ENCODE measurements at places on chromosomes 4 and X.

- DNase-seq, result no peak
Measured at GRCh38 chr4:31045151-31045550, 325.0 kb downstream of the PCDH7 start.

- no peak for DNase-seq
Measured at GRCh38 chr4:41389356-41389755, 132.6 kb downstream of the UCHL1 start.

DNA sequence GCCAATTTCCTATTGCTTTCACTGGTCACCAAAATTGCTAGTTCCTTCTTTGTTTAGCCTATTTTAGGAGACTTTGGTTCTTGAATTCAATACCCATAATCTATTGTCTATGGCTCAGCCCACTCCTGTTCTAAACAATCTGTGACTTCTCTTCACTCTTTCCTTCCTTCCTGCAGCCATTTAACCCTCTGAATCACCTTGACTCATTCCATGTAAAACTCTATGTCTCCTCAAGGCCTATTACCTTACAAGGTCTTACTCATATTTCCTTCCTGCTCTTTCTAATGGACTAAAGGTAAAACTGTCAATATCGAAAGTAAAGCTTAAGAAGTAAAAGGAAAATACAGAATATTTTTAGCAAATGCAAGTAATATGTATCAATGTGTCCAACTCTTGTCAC lies 301.6 kb downstream of the ARHGAP24 start:
- no peak for DNase-seq

DNA sequence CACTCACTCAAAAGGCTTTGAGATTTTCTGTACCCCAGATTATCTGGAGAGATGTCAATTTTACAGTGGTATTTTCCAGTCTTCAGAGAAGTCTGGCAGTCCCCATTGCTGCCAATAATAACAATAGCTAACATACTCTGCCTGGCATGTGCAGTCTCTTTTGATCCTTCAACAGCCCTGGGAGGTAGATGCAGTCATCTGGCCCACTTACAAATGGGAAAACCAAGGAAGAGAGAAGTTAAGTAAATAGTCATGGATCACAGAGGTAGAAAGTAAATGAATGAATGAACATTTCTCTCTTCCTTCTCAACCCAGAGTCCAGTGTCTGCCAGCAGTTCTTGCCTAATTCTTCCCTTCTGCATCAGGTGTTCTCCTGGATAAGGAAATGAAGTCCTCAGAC lies 113.0 kb upstream of the EDNRA start:
- no peak for DNase-seq

DNA sequence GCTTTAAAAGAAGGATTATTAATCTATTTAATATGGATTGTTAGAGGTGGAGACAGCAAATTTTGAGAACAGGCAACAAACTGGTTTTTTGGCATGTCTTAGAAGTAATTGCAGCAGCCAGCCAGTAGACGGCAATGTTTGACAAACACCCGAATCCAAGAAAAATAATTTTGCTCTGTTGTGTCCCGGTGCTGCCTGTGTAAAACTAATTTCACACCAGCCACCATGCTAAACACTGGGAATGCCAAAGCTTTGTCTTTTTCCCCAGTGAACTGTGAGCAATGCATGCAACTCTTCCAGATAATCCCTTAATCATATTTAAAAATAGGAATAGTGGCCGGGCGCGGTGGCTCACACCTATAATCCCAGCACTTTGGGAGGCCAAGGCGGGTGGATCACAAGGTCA lies 25.9 kb downstream of the SMIM31 start:
- no peak for DNase-seq

GRCh38 chr4:53465891-53466290 lies 88.5 kb downstream of the FIP1L1 start:
- no peak for DNase-seq

DNA sequence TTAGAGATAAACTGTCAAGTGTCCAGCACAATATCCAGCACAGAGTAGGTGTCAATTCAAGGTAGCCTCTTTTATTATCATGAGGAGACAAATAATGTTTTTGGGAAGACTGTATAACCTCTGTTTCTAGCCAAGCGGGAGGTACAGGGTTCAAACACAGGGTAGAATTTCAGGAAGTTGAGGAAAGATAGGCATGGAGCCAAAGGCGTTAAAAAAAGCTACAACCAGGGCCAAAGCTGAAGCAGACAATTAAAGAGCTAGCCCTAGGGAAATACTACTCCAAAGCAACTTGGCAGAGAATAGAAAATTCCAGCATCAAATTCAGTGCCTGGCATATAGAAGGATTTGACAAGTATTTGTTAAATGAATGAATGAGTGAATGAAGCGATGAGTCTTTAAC lies 40.0 kb upstream of the CASK start:
- no peak for DNase-seq

- no peak for DNase-seq
Measured at GRCh38 chr4:22478426-22478825, 37.4 kb downstream of the ADGRA3 start.
